ENCODE measurements at places on chromosomes 6 and 20.

GRCh38 chr20:22285555-22285954 lies 298.8 kb downstream of the FOXA2 start:
- DNase-seq: no peak

GRCh38 chr6:236519-236918 lies 55.8 kb upstream of the DUSP22 start:
- DNase-seq: no peak

- no peak for DNase-seq
Measured at GRCh38 chr6:123925350-123925749, 121.7 kb downstream of the NKAIN2 start.

DNA sequence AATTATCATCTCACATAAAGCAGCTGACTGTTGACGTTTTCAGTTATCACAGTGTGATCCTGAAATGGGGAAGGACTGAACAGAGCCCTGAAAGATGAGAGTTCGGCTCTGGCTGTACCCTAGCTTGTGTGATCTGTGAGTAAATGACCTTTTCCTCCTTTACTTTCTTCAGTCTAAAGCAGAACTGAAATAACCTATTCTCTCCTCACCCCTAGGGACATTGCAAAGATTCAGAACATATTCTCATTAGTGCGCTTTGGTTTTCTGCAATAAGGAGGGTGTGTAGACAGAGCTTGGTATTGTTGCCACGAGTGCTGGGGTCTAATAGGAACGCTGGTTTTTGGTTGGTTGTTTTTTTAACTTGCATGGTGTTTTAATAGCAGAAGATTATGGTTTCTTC lies 16.7 kb downstream of the FARS2 start:
- DNase-seq: no peak

GRCh38 chr6:27800731-27801373 lies 111.3 kb downstream of the OR2B2 start:
- DNase-seq: no peak

DNA sequence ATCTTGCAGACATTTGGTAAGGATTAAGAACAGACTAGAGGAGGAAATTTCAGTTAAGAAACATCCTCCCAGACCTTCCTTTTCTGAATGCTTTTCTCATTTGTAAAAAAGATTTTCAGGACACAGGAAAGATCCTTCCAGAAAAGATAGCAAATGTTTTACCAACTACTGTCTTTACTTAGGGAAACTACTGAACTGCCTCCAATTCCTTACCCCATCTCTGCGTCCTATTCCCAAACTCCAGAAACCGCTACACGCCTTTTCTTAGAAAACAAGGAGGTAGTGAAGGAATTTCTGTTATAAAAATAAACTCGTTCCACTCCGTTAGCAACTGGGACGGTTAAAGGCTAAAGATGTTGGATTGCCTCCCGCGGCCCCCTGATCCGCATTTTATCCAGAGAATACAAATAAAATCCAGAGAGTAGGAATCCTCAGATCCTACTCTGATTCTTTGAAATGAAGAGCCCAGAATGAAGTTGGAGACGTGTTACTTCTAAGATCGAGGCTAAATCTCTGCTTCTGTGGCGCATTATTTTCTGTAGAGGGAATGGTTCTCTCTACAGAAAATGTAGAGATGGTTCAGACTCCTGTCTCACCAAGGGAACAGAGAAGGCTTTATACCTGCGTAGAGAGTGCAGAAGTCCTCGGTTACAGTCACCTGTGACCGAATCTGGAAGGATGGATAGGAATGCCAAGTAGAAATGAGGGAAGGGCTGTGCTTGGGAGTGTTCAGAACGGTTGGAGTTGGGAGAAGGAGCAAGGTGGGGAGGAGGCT lies 133.0 kb downstream of the GPX5 start:
- DNase-seq: no peak

- DNase-seq: no peak
Measured at GRCh38 chr20:47144463-47144862, 212.0 kb downstream of the ZMYND8 start.

GRCh38 chr6:149055195-149055899 lies 262.2 kb upstream of the TAB2 start:
- no peak for DNase-seq

GRCh38 chr6:44733868-44734267 lies 346.4 kb downstream of the CDC5L start:
- no peak for DNase-seq

GRCh38 chr6:101605874-101606273 lies 212.4 kb downstream of the GRIK2 start:
- no peak for DNase-seq

- no peak for DNase-seq
Measured at GRCh38 chr6:31502586-31502985, 4.6 kb downstream of the MICB start.

DNA sequence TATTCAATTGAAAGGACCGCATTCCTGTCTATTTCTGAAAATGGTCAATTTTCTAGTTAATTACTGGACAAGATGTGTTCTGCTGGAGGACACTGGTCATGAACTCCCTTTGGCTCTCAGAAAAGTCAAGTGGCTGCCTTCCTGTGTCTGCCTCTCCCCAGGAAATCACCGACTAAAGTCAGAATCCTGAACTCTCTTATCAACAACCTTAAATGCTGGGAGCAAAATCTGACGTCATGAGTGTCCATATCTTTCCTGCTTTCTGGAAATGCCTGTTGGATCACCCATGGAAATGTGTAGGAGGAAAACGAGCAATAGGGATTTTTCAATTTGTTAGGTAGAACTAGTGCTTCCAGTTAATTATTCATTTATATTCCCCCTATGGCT lies 53.5 kb upstream of the PLCB1 start:
- no peak for DNase-seq

- no peak for DNase-seq
Measured at GRCh38 chr20:17940224-17940971, 28.2 kb downstream of the SNX5 start.

DNA sequence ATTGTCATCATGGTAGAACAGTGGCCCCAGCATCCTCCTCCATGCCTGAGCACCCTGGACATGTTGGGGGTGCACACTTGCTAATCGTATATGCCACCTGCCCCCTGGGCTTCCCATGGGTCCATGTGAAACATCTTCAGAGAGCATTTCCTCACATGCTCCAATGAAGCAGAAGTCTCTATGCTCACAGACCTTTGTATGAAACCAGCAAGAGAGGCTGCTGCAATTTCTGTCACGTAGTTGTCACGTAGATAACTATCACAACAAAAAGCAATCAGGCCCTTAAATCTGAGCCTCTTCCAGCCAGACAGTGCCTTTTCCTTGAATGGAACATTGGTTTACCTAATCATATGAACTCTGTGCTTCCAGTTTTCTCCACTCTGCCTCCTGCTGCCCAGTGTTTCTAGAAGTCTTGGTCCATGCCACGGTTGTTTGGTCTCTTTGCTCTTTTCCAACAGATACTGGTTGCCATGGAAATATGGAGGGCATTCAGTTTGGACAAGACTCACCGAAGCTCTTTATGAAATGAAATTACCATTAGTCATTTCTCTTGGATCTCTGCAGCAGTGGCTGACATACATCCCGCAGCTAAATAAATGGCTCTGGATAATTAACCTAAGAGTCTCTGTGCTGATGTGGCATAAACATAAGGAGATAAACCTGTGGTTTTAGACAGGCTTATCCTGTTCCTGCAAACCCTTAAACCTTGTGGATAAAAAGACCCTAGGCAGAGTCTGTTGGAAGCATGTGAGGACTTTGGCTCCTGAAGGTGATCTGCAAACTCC lies 172.8 kb upstream of the SYNDIG1 start:
- DNase-seq: no peak

DNA sequence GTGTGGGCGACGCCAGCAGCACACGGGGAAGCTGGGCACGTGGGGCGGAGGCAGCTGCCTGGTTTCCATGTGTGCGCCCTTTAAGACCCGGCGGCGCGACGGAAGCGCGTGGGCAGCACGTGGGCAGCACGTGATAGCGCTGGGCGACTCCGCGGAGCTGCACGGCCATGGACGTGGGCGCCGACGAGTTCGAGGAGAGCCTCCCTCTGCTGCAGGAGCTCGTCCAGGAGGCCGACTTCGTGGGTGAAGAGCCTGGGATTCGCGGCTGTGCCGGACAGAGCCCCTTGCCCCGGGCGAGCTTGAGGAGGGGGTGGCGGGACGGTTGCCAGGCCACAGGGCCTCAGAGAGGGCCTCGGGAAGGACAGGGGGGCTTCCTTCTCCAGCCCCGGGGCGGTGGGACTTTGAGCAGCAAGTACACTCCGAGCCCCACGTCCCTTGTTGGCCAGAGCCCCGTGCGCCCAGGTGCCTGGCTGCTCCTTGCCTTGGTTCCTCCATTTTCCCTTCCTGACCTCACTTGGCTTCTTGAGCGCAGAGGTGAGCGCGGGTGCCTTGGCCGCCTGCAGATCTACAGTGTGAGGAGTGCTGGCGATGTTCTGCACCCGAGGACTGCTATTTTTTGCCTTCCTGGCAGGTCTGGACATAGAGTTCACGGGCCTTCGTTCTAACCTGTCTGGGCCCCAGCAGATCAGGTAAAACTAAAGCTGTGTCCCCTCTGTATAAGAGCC lies at the start of gene PNLDC1:
Gene PNLDC1, plus strand, starts transcription at position 136 of the 725 bp plus-strand sequence. Its CDS starts 32 bp downstream, at position 168.
- no peak for DNase-seq

DNA sequence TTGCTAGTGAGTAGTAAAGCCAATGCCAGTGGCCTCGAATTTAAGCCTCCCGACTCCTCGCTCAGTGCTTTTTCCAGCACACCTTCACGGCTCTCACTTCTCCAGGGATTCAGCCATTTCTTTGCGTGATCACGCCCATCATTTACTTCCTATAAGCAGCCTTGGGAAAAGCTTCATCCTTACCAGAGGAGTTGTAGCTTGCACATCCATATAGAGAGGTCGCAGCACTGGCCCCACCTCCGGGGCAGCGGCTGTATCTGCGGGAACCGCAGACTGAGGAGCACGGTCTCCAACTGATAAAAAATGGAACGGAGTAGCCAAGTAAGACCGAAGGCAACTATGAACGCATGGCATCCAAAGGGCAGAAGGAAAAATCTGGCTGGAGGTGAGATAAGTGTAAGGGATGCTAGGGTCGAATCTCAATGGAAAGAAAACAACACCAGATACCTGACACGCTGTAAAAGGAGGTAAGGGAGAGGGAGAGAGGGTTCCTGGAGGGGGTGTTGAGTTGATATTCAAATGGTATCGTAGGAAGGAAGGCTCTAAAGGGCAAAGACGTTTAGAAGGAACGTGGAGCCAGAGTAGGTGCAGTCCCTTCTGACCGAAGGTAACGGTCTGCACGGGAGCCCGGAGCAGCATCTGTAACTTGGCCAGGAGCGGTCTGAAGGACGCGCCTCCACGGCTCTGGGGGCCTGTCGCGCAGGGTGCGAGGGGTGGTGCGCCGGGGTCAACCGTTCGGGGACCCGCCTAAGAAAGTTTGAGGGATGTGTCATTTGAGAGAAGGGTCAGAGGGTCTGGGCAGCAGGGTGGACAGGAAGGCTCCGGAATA lies 640 bp downstream of the NFS1 start:
- DNase-seq: no peak

- no peak for DNase-seq
Measured at GRCh38 chr6:19167251-19167650, 669.9 kb upstream of the ID4 start.

GRCh38 chr20:22282696-22283095 lies 301.7 kb downstream of the FOXA2 start:
- no peak for DNase-seq

GRCh38 chr20:14696478-14696877 lies 359.1 kb upstream of the FLRT3 start:
- DNase-seq: no peak

GRCh38 chr20:63642527-63643247 lies 10.5 kb downstream of the STMN3 start:
- DNase-seq: no peak

- DNase-seq: peak; percentile 62
Measured at GRCh38 chr6:90110971-90111370, 185.7 kb downstream of the BACH2 start.

GRCh38 chr6:116059713-116060571 lies 749 bp downstream of the FRK start:
- no peak for DNase-seq

- DNase-seq: no peak
Measured at GRCh38 chr6:15417811-15418210, 171.9 kb downstream of the JARID2 start.

DNA sequence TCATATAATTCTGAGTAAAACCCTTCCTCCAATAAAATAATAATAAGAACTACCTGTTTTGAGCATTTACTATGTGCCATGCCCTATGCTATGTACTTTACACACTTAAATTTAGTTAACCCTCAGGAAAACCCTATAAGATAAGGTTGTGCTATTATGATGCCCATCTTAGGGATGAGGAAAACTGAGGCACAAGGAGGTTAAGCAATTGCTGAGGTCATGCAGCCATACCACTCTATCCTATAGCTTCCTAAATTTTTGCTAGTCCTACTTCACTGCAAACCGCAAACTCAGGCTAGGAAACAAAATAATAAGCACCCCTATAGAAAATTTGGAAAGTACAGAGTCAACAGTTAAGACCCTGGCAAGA lies 38.9 kb upstream of the GFOD1 start:
- no peak for DNase-seq

DNA sequence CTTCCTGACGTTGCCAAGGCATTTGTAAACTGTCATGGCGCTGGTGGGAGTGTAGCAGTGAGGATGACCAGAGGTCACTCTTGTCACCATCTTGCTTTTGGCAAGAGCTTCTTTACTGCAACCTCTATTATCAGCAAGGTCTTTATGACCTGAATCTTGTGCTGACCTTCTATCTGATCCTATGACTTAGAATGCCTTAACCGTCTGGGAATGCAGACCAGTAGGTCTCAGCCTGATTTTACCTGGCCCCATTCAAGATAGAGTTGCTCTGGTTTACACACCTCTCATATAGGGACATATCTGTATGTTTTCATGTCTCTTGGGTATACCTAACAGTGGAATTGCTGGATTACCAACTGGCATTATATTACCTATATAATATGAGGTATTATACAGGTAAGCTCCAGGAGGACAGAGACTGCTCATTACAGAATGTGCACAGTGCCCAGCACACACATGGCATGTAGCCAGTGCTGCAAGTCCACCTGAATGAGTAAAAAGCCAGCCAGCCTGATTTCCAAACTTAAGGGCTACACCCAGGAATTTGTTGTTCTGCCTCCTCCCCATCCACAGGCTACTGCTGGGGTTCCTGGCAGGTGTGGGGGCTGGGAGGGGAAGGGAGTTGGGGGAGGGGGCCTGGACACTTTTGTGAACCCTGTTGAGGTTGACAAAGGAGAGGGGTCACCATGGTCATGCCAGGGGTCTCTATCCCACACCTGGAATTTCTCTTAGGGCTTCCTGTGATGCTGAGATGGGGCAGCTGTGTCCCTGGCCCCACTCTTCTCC lies 35.2 kb upstream of the BLCAP start:
- DNase-seq: no peak

DNA sequence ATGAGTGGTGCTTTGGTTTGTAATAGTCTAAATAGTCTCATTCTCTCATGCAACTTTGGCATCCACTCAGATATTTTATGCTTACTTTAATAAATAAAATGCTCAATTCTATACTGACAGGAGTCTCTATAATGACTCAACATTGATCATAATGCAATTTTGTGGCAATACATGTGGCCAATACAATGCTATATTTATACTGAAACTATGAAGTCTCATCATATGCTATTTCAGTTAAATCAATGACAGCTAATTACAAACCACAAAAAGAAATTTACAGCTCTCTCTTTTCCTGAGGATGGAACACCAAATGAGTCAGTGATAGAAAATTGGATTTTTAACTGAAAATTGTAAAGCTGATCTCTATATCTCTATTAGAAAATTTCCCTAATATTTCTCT lies 77.1 kb downstream of the WASF1 start:
- DNase-seq: no peak

Measured in T-helper 9 cell (primary cell).